ENCODE measurements at places on chromosomes 7 and 10.

DNA sequence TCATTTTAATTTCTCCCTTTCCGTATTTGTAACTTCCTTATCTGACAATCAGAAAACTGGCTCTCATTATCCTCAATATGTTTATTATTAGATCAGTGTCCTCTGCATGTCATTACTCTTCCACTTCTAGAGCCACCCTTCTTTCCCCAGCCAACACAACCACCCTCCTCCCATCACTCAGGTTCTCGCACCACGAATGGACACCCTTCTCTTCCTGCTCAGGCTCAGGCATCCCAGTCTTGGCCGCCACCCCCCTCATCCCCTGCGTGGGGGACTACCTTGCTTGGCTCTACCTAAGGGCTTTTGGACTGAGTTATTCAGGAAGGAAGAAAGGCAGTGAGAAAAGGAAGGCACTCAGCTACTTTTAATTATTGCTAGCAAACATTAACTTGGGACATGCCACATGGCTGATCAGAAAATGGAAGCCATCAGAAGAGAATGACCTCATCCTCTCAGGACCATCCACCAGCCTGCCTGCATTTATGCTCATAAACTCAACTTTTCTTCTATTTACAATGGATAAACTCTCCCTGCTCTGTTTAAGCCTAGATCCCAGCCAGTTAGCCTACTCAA, 199.9 kb upstream of the PLXNA4 start:
- no peak for DNase-seq

DNA sequence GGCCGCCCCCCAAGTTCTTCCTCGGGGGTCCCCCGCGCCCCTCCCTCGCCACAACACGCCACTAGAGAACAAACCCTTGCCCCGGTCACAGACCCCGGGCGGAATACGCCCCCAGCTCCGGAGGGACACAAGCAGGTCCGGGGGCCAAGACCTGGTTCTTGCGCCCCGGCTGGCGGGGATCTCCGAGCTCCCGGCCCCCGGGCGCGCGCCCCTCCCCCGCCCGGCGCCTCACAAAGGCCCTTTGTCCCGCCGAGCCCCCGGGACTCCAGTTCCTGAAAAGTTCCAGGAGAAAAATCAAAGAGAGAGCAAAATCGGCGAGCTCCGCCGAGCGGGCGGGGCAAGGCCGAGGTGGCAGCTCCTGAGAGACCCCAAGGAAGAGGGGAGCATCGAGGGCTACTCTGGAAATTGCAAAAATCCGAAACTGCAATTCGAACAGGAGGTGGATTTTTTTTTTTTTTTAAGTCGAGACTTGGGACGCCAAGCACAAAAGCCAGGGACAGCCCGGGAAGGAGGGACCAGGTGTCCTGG, 4.0 kb downstream of the TNRC18 start:
- no peak for DNase-seq

GRCh38 chr7:12643644-12644043, 43.8 kb upstream of the ARL4A start:
- no peak for DNase-seq

DNA sequence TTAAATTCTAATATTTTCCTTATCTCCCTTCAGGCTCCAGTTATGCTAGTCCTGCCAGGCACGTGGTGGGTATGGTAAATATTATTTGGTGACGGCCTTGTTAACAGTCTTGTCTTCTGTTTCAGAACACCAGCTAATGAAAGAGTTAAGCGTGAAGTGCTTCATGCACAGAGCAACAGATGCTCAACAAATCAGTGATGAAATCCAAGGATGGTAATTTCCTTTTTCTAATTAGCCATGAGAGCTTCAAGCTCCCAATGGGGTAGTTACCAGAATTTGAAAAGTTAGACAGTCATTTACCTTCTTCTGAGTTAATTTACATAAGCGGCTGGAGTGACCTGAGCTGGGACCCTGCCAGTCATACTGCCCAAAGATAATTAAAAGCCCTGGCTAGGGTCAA, 1.9 kb upstream of the OTUD1 start:
- no peak for DNase-seq

GRCh38 chr7:28132959-28133870, 47.4 kb downstream of the JAZF1 start:
- no peak for DNase-seq

GRCh38 chr10:73922864-73923133, 11.9 kb downstream of the PLAU start:
- DNase-seq = no peak

GRCh38 chr10:29811751-29812427, 177.1 kb upstream of the SVIL start:
- DNase-seq = no peak

- DNase-seq = no peak
Observed at GRCh38 chr10:125343118-125343925, 183.0 kb upstream of the CTBP2 start.

- no peak for DNase-seq
Observed at GRCh38 chr7:30330134-30331111, 46.0 kb downstream of the ZNRF2 start.

DNA sequence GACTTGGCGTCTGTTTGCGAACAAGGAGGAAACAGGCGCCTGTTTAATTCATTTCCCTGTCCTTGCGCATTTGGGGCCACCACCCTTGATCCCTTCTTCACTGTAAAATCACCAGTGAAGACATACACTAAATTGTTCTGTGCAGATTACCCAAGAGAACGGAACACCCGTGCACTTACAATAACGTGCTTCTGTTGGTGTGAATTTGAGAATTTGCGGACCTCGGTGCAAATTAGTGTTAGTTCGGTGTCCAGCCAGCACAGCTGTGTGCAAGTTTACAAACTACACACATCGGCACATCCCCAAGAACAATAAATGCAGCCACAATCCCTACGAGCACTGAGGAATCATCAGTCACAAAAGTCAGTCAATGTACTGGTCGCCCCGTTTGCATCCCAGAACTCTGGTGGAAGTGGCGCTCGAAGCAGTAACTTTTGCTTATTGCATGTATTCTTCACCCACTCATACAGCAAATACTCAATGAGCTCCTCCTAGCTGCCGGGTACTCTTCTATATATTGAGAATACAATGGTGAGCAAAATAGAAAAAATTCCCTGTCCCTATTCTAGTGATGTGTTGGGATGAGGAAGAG, 786 bp upstream of the CNOT4 start:
- DNase-seq = no peak

GRCh38 chr7:47379629-47380324, 202.1 kb downstream of the TNS3 start:
- DNase-seq = no peak

DNA sequence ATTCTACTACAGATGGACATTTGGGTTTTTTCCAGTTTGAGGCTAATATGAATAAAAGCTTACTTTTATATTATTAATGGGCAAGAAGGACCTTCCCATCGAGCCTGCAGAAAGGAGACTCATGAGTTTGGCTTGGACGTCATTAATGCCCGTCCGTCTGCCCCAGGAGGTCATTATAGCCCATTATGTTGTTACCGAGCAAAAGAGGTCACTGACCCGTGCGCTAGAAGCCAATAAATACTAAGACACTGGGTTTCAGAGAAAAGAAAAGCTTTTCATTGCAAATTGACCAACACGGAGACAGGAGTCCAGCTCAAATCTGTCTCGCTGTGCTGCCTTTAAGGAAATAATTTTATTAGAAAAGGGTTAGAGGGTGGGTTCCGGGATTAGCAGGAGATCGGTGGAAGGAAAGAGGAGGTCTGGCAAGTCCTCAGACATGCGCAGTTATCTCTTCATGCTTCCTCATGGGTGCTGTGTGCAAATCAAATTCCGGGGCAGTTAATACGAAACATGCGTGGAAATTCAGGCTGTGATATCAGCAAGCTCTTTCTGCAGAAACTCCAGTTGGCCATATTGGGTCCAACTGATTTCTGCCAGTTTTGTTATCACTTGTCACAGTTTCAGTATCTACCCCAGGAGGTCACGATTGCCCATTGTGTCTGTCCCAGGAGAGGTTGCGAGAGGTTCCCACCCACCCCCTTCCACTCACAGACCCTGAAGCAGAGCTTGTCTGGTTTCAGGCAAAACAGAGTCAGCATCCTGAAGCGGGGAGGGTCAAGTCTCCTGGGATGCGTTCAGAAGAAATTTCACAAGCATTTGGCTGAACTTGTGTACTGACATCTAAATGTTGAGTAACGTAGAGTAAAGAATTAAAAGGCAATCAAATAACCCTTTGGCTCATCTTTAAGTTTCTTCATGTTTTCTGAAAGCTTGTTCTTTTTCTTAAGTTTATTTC, 1.1 kb upstream of the GALNTL5 start:
- DNase-seq = no peak

DNA sequence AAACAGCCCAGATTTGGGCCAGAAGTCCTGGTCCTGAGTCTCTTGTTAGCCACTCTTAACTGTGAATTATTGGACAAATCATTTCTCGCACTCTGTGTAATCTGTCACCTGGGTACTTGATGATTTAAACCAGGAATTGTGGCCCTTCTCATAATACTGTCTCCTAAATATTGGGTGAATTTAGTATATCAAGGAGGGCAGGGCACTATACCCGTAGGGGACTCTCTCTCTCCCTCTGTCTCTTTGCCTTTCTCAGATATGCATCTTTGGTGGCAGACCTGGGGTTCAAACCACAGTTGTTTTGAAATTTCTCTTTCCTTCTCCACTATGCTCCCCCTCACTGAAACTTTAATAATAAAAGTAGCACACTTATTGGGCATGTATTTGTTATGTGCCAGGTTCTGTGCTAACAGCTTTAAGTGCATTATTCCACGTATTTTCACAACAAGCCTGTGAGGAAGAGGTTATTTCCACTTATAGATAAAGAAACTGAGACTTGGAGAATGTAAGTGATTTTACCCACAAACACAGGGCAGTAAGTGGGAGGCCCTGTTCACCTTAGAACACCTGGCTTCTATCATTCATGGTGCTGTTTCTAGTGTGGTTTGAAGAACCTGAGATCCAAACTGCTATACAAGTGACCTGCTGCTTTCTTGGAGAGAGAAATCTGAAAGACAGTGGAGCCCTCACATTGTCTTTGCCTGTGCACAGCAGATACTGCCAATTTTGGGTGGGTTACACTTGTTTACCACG, 11.8 kb downstream of the FAS start:
- DNase-seq = no peak

GRCh38 chr7:35255443-35256255, 1.7 kb upstream of the TBX20 start:
- no peak for DNase-seq

DNA sequence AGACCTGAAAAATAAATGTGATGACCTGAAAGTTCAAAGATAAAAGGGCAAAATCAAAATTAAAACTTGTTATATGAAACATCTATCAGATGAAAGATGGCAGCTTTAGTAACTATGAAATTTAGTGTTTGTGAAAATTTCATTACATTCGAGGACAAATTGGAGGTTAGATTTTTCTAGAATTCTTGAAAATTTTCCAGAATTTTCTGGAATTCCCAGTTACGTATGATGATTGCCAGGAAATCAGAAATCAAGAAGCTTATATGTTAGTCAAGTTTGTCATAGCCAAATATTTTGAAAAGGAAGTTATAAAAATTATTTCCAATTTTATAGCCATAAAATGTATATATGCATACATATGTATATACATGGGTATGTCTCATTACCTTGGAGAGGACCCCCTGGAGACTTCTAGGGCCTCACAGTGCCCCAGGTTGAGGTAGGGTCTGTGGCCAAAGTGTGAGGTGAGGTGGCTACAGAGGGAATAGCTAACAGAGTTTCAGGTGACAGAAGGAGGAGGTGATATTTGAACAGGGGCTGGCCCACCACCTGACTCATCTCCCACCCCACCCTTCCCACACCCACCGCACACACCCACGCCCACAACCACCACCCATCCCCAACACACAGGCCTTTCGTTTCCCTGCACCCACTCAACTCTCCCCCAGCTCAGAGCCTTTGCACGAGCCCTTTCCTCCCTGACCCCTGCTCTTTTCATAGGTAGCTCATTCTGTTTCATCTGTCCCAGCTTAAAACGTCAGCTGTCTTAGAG, 21.5 kb downstream of the C10orf105 start:
- DNase-seq = peak; percentile 62

DNA sequence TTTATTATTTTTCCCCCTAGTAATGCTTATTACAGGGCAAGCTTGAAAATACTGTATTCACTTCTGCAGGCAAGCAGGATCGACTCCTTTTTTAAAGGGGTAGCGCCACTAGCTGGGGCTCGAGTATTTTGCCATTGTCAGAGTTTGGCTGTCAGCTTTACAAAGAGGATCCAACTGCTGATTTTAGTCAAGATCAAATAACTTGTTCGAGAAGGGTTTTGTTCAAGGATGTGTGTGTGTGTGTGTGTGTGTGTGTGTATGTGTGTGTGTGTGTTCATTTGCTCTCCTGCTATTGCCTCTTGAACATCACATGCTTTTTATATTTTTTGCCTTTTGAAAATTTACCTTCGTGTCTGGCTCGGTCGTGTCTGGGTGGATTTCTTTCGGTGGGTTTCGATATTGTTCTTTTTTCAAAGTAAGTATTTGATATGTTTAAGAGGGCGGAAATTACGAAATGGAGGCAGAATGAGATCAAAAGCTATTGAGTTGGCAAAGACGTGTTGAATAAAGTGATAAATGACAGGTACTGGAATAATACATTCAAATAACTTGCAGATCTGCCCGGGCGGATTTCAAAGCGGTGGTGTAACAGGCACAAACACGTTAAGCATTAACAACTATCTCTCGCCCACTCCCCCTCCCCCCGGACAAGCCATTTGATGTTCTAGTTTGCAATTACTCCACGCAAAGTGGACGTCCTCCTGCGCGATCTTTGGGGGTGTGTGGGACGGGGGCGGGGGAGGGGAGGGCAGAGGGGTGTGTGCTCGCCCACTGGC, 1.1 kb downstream of the ARID5B start:
- peak; percentile 39 for DNase-seq

DNA sequence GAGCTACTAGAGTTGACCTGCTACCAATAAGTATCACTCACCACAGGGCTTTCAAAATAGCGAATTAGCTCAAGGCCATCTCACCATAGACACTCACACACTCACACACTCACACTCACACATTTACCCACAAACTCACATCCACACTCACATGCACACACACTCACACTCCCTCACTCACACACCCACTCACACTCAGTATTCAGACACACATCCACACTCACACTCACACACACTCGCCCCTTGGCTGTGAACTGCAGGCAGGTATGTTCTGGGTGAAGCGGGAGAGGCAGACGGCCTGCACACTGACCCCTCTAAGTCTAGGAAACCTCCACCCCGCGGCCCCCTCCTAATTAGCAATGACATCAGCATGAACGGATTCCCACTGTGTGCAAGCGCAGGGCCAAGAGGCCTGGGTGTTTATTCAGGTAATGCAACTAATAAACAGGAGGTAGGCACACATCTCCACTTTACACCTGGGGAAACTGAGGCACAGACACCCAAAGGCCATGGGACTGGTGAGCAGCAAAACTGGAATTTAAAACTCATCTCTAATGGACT, 94.6 kb downstream of the ADARB2 start:
- DNase-seq = no peak

- no peak for DNase-seq
Observed at GRCh38 chr7:41579961-41580935, 122.6 kb downstream of the INHBA start.

Measured in natural killer cell (primary cell).